Cardiac muscle cell (in vitro differentiated cells and primary cell): ENCODE measurements at places on chromosomes 1 and 21. TPM values are rescaled to one million over a fixed set of nuclear protein-coding genes. Genes with fewer than 3 reads are reported as not detected.

The CLCA4 gene
- polyA plus RNA-seq = not detected in 2 replicates

The FAM167B gene
- 1.2 and 4.6 TPM in 2 replicates for polyA plus RNA-seq

The NBPF10 gene
- 0.86 and 0.87 TPM in 2 replicates for polyA plus RNA-seq

The TRPM2 gene
- polyA plus RNA-seq = not detected in 2 replicates

The TNFSF18 gene
- polyA plus RNA-seq = 0.34 TPM in 1 of 2 replicates, not detected in the other

The BACE2 gene
- polyA plus RNA-seq = 8.8 and 10.4 TPM in 2 replicates

The B4GALT2 gene
- 97.4 and 97.6 TPM in 2 replicates for polyA plus RNA-seq

The CLDN17 gene
- polyA plus RNA-seq = not detected in 2 replicates

The NBPF4 gene
- polyA plus RNA-seq = not detected in 2 replicates

The MLLT11 gene
- 54.5 and 91.6 TPM in 2 replicates for polyA plus RNA-seq

The PLEKHN1 gene
- polyA plus RNA-seq = 0.60 TPM in 2 replicates

The HRNR gene
- polyA plus RNA-seq = not detected in 2 replicates

The PAPPA2 gene
- polyA plus RNA-seq = 1.2 and 1.7 TPM in 2 replicates

The TSPAN2 gene
- 87.3 and 88.0 TPM in 2 replicates for polyA plus RNA-seq

The OR2T2 gene
- polyA plus RNA-seq = not detected in 2 replicates

The REN gene
- polyA plus RNA-seq = 3.5 TPM in 1 of 2 replicates, not detected in the other

The NTRK1 gene
- 2.4 and 3.9 TPM in 2 replicates for polyA plus RNA-seq

The RPAP2 gene
- 24.0 and 27.9 TPM in 2 replicates for polyA plus RNA-seq

The TARBP1 gene
- 25.6 and 44.2 TPM in 2 replicates for polyA plus RNA-seq

The OLFML2B gene
- 1.9 TPM in 1 of 2 replicates, not detected in the other for polyA plus RNA-seq

The AMY1C gene
- polyA plus RNA-seq = not detected in 2 replicates

The TMEM125 gene
- 2.0 and 2.7 TPM in 2 replicates for polyA plus RNA-seq

The NUF2 gene
- polyA plus RNA-seq = 7.6 and 40.4 TPM in 2 replicates

The TP53BP2 gene
- polyA plus RNA-seq = 36.8 and 54.8 TPM in 2 replicates

The ZNF593OS gene
- polyA plus RNA-seq = 2.9 and 3.4 TPM in 2 replicates

The GPR52 gene
- polyA plus RNA-seq = not detected in 2 replicates

The RXFP4 gene
- 0.74 TPM in 1 of 2 replicates, not detected in the other for polyA plus RNA-seq

The TCHHL1 gene
- polyA plus RNA-seq = not detected in 2 replicates

The OVAAL gene
- 0.91 and 2.5 TPM in 2 replicates for polyA plus RNA-seq

The FOXO6 gene
- 10.7 and 18.6 TPM in 2 replicates for polyA plus RNA-seq

The SHCBP1L gene
- polyA plus RNA-seq = not detected in 2 replicates

The FMO3 gene
- not detected in 2 replicates for polyA plus RNA-seq

The RBM11 gene
- polyA plus RNA-seq = 2.6 and 3.3 TPM in 2 replicates

The CHI3L1 gene
- 1.4 TPM in 1 of 2 replicates, not detected in the other for polyA plus RNA-seq

The HPCA gene
- polyA plus RNA-seq = 1.6 TPM in 1 of 2 replicates, not detected in the other

The SPRR2G gene
- polyA plus RNA-seq = not detected in 2 replicates

The AKR7A2 gene
- polyA plus RNA-seq = 157 and 168 TPM in 2 replicates

The ERICH3 gene
- polyA plus RNA-seq = not detected in 2 replicates

The AGO1 gene
- polyA plus RNA-seq = 9.6 and 10.1 TPM in 2 replicates

The PRELP gene
- 0.26 TPM in 1 of 2 replicates, not detected in the other for polyA plus RNA-seq

The GNG4 gene
- 0.44 TPM in 1 of 2 replicates, not detected in the other for polyA plus RNA-seq

The DCST1 gene
- 0.27 and 0.57 TPM in 2 replicates for polyA plus RNA-seq

The RAD54L gene
- 5.9 and 13.6 TPM in 2 replicates for polyA plus RNA-seq

The KIRREL1 gene
- polyA plus RNA-seq = 8.2 and 10.6 TPM in 2 replicates

The OR2L13 gene
- polyA plus RNA-seq = 0.88 TPM in 1 of 2 replicates, not detected in the other

The DDX20 gene
- 11.5 and 14.9 TPM in 2 replicates for polyA plus RNA-seq

The NES gene
- 86.5 and 89.3 TPM in 2 replicates for polyA plus RNA-seq
